ENCODE measurements at places on chromosomes 6 and 20.

DNA sequence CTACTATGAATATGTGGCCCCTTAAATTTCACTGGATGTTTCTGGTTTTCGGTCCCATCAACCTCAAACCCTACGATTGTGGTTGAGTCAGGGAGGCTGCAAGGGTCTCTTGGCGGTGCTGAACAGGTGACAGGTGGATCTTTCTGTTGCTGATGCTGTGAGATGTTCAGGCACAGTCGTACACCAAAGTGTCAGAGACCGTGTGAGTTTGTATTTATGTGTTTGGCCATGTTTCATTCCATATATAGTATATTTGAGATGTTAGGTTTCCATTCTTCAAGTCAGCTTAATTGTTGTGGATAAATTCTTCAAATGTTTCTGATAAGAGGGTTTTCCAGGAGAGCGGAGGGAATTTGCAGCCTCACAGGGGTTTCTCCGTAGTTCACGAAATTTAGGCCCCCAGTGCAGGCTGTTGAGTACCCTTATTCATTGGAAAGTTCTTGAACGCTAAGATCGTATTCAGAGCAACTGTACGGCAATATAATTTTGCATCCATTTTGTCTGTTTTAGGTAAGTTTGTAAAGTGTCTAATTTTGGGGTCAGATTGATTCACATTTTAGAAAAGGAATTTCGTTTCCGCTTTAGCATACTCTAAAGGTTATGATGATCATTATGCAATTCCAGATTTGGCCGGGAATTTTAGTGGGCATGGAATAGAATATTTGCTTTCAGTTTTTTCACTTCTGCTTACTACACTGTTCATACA is 1.2 kb downstream of the TAB2 start:
- DNase-seq = no peak

DNA sequence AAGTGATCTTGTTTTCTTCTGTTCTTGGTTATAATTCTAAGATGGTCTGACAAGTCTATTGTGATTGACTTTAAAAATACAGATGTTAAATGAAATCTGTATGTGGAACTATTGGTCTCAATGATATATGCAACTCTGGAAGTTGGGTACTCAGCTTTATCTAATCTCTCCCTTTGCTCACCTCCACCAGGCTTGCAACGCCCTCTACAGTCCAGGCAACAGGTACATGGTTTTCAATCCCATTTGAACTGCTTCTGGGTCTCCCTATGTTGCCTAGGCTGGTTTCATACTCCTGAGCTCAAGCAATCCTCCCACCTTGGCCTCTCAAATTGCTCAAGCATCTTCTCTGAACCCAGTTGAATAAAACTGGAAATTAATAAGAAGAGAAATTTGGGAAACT is 25.6 kb upstream of the HLA-DQB1 start:
- peak; percentile 22 for DNase-seq

DNA sequence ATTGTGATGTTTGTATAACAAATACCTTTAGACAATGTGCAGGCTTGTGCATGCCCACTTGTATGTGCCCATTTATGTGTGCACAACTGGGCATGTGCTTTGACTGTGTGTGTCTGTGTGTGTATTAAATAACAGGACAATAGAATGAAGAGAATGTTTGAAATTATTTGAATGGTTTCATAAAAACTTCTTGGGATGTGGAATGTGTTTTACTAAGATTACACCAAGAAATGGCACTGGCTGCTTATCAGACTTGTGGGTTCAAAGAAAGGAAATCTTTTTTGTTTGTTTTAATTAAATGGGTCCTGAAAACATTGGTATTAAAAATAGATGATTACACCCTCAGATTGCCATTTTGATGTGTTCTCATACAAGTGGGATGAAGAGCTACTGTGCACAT is 191.6 kb upstream of the CCN2 start:
- no peak for DNase-seq

GRCh38 chr20:9458138-9458796 is 56.1 kb upstream of the LAMP5 start:
- no peak for DNase-seq

DNA sequence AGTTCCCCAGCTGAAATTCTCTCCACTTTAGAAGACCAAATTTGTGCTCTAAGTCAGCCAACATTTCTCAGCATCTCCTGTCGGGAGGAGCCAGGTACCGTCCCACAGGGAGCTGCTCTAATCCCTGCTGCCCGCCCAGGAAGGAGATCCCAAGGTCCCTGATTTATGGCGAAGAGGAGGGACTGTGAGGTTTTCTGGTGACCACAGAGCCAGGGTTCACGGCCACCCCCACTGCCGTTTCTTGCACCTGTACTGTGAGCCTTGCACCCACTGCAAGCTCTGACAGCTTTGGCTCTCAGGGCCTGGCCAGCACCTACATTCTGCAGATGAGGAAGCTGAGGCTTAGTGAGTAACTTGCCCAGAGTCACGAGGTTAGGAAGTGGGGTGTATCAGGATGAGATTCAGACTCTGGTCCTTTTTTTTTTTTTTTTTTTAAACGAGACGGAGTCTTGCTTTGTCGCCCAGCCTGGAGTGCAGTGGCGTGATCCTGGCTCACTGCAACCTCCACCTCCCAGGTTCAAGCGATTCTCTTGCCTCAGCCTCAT is 34.9 kb downstream of the FOXC1 start:
- no peak for DNase-seq

DNA sequence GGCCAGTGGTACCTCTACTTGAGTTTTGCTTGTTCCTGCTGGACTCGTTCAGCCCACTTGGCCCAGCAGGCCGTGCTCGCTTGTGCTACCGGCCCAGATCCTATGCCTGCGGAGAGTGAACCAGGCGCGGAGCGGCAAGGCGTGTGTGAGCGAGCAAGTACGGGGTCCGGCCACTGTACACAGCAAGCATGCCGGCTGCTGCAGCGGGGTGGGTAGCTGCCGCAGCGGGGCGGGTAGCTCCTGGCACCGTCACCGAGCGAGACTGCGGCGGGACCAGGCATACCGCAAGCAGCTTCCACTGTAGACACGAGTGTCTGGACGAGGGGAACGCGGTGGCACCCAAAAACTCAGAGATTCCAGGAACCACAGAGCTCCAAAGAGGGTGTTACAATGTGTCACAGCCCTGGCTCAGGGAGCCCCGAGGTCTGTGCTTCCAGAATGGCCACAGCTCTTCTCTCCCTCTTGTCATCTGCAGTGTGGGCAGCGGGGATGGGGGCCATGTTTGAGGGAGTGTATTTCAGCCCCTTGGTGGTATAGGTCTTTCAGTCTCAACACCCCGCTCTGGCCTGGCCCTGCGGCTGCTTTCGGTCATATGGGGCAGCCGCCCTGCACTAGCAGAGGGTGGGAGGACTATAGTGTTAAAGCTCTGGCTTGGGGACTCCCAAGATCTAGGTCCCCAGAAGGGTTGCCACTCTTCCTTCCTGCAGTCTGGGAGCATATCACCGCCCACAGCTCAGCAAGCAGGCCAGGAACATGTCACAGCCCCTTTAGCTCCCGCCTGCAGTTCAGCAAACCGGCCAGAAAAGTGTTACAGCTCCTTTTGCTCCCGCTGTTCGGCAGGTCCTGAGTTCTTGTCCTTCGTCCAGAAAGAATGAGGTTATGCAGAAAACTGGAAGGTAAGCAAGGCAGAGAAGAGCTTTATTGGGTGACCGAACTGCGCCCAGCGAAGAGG is 6.1 kb upstream of the RWDD1 start:
- peak; percentile 46 for DNase-seq

DNA sequence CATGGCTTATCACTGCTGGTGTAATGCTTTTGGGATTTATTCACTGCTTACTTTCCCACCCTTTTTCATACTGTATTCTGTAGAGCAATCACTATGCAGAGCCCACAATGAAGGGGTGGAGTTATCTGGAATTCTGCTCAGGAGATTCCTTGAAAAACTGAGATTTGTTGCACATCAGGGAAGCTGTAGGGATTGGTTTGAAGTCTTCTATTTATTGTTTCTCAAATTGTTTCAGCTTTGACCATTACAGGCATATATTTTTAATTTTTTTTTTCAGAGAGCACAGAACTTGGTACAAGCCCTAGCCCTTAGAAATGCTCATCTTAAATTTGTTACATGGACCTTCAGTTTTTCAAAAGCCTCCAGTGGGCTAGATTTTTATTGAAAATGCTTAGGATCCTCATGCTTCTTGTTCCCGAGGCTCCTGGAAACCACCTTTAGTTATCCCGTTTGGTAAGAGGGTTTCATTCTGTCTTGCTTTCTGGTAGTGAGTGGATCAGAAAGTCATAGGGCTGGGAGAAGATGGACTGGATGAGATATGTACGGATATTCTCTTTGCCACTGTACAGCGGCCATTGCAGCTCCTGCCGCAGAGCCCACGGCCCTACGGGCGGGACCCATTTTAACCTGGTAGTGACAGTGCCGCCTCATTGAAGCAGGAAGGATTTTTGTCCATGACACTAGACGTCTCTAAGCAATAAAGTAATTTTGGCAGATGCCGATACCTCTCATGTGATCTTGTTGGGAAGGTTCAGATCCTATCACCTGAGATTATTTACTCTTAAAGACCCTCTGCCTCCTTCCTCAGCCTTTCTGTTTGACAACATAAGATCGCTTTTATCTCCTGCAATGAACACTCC is 45.3 kb upstream of the ZNF184 start:
- DNase-seq = no peak

DNA sequence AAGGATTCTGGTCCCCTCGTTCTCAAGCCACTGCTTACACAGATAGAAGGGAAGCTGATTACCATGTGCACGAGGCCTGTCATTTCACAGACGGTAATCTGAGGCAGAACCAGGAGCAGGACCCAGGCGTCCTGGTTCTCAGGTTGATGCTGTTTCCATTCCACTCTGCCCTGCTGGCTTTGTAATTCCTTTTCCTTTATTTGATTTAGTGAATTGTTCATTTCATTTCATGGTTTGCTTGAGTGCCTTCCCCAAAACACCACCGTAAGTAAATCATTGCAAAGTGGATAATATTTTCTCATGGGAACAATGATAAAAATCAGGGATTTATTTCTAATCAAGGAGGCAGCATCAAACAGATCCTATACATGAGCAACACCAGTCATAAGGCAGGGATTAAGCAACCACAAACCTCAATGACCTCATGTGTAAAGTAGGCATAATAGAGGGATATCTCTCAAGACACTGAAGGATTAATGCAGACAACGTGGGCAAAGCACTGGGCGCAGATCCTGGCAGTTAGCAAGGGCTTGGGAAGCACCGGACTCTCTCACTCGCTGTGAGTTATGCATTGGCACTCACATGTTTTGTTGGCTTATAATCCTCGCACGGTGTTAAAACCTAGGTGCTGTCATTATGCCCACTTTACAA is 229.5 kb upstream of the FOXQ1 start:
- DNase-seq = no peak

- DNase-seq = no peak
Observed at GRCh38 chr6:54722328-54722727, 124.2 kb upstream of the FAM83B start.

- DNase-seq = no peak
Observed at GRCh38 chr6:24768361-24768760, 6.4 kb upstream of the GMNN start.

DNA sequence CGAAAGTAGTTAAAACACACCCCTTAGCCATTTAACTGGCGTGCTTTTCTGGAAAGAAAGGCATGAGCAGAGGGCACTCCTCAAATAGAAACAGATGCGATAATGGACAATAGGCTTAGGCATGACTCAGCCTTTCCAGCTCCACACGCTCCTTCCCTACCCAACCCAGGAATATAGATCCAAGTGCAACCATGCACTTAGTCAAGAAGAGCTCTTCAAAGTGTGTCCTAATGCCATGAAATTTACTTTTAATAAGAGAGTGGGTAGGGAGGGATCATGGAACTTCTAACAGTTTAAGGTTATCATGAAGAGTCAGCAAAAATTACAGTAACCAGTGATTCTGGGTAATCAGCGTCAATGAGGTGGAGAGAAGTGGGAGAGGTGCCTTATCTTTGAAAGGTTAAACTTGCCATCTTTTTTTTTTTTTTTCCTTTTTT is 2.4 kb upstream of the EFHC1 start:
- DNase-seq = peak; percentile 39

- no peak for DNase-seq
Observed at GRCh38 chr6:118752803-118753202, 101.4 kb upstream of the CEP85L start.

- no peak for DNase-seq
Observed at GRCh38 chr6:170209354-170210025, 81.4 kb downstream of the DLL1 start.

All from left cardiac atrium (tissue), 4 donors.